AG04450 (cell line): ENCODE measurements at places on chromosomes 11 and 22.

DNA sequence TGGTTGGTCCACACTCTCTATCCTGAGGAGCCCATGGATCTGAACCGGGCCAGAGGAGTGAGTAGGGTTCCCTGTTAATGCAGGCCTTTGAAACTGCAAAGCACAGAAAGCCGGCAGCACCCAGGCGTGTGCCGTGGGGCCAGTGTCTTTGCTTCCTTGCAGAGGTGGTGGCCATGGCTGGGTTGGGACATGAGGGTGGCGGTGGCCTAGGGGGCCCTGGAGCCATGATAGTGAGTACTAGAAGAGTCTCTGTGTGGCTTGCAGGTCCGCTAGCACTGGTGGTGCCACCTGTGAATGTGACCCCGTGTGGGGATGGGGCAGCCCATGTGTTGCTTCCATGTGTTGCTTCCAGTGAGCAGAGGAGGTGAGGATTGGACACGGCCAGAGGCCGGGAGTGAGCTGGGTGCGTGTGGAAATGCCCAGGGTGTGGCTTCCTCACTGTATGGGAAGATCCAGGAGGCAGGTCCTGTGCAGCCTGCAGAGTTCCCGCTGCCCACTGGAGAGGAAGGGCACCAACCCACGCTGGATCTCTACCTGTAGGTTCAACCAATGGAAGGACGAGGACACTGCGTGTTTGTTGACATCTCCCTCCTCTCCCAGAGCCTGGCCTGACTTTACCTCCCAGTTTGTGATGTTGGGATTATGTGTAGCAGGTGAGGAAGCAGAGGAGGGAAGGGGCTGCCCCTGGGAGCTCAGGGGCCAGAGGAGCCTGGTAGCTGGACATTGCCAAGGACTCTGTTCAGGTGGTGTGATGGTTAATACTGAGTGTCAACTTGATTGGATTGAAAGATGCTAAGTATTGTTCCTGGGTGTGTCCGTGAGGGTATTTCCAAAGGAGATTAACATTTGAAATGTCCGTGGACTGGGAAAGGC is 796.6 kb downstream of the TBC1D22A start:
- no peak for DNase-seq

- DNase-seq, result no peak
These were observed 107.8 kb upstream of the CHORDC1 start for GRCh38 chr11:90330632-90331031.

DNA sequence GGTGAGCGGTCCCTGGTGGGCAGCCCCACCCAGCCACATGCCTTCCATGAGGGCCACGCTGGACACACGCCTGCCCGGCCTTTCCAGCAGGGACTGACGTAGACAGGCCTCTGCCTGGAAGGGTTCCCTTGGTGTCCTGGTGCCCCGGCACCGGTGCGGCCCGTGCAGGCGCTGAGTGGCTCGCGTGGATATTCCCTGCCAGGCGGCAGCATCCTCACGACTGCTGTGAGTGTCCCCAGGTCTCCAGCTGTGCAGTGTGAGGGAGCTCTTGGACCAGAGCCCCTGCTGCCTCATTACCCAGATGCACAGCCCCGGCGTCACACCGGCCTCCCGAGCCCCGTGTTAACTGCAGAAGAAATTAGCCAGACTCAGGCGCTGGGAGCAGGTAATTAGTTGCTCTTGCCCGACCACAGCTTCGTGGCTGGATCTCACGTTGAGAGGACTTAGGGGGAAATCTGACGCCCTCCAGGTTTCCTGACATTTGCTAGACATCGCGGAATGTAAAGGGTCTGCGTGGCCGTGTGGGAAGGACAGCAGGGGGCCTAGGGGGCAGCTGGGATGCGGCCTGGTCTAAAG is 1196.3 kb downstream of the BRD1 start:
- no peak for DNase-seq

DNA sequence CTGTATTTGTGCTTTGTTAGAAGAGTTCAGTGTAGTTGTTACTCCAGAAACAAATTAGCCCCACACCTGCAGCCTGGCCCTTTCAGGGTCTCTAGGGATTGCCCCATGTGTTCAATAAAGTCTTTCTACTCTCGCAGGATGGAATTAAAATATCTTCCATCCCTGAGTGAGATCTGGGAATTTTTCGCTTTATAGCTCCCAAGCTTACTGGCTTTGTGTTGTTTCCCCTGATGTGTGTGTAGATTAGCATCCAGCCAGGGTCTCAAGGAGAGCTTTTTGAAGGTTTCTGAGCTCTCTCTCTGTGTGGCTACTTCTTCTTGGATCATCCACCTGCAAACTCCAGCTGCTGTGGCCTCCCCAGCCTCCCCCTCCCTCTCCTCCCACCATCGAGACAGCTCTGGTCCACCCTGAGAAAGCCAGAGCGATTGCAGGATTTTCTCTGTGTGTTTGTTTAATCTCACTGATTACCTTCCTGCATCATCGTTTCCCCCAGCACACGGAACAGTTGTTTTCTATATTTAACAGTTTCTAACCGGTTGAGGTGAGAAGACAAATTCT is 553.5 kb downstream of the TBC1D22A start:
- no peak for DNase-seq

DNA sequence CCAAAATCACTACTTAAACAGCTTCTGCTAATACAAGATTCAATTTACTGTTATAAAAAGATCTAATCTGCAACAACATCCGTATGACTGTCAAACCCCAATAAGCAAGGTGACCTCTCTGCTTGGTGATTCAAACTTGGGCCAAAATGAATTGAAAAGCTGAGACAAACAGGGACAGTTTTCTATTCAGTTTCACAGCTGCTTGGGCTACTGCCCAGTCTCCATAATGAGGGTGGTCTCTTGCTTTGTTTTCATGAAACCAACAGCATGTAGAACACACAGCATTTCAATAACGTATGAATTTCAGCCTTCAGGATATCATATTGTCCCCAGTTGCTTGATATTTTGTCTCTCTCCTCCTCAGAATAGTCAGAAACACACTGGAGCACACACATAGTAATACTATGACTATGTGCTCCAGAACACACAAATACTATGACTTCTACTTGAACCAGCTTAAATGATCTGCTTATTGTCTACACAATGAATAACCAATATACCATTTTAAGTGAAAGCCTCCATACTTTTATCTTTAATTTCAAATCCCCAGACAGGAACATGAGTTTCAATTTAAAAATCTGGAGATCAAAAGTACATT is 285.0 kb downstream of the TTC28 start:
- DNase-seq, result no peak

DNA sequence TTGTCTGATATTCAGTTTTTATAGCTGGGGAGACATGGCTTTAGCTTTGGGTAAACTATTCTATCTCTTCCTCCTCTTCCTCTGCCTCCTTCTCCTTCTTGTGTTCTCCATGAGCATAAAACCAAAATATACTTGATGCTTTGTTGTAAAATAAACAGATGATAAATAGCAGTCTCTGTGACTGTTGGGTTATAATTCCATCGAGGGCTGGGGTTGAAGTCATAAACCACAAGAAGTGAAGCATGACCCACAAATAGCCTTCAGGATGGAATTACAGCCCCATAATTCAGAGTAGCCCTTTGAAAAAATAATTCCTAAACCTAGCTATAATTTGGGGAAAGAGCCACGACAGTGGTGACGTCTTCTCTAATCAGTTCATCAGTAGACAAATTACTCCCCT is 177.7 kb downstream of the SNX19 start:
- no peak for DNase-seq

DNA sequence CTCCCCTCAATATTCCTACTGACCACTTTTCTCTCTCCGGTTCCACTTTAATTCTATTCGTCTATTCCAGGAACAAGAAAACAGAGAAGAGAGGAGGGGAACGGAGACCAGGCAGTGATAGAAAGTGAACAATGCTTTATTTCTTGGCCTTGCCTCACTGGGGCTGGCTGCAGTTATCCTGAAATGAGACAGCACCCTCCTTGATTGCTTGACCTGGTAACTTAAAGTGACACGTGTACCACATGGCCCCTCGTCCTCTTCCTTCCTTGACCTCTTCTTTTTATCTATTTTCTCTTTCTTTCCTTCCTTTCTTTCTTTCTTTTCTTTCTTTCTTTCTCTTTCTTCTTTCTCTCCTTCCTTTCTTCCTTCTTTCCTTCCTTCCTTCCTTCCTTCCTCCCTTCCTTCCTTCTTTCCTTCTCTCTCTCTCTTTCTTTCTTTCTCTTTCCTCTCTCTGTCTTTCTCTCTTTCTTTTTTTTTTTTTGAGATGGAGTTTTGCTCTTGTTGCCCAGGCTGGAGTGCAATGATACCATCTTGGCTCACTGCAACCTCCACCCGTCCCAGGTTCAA is 52.8 kb upstream of the CLMP start:
- no peak for DNase-seq

- DNase-seq, result no peak
These were observed 60.9 kb downstream of the ENTHD1 start for GRCh38 chr22:39832627-39833074.

- no peak for DNase-seq
These were observed 56.4 kb upstream of the LMO1 start for GRCh38 chr11:8320076-8320475.

GRCh38 chr22:49100316-49100715 is 727.4 kb downstream of the BRD1 start:
- no peak for DNase-seq

DNA sequence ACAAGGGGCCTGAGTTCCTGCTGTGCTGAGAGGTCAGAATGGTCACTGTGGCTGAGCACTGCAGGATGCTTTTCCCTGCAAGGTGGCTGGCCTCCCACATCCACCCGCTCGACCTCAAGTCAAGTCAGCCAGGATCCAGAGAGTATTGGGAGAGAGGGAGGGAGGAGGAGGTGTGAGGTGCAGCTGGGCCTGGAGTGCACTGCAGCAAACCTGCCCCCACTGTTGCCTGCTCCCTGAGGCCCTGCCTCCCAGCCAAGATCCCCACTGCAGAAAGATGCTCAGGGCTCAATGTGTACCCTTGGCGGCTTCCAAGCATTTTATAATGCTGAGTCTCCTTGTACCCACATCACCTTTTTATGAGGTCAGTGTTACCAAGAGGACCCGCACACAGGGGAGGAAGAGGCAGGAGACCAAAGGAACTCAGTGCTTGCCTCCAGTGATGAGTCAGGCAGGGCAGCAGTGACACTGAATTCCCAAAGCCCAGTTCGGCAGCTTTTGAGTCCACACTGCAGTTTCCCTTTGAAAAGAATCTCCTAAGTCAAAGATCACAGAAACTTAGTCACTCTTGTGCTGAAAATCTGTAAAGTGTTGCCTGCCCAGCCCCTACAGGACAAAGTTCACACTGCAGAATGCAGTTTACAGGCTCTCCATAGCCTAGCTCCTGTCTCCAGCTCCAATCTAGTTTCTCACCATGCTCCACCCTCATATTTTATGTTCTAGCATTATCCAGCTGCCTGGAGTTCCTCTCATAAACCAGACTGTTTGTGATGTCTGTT is 3.1 kb downstream of the ENDOD1 start:
- no peak for DNase-seq

GRCh38 chr11:17767301-17767885 is 32.8 kb downstream of the KCNC1 start:
- no peak for DNase-seq

DNA sequence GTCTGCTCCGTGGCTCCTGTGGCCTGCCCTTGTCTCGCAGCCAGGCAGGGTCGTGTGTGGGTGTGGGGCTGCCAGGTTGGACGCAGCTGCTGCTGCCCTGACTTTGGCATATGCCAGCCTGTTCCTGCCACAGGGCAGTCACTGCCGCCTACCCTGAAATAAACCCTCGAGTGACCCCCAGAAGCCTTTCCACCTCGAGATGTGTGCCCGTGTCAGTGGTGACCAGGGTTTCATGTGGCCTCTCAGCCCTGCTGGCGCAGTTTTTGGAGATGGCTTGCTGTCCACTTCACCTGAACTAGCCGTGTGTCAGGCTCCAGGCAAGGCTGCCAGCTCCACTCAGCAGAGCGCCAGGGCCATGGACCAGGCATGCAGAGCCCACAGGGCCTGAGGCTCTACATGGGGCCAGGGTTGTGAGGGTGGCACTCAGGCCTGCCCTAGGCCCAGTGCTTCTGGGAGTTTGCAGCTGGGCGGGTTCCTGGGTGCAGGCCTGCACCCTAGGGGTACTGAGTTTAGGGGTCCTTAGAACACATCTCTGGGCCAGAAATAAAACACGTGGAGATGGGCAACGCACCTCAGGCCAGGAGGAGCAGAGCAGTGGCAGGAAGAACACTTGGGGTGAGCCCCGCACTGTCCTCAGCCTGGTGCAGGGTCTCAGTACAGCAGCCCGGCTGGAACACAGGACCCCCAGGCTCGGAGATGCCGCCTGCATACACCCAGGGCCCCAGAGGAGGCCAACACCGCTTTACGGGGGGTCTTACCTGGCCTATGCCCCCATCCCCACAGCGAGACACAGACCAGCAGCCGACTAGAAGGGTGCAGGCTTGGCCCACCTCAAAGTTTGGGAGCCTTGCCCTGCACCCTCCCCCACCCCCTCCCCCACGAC is 8.8 kb upstream of the PANX2 start:
- no peak for DNase-seq

GRCh38 chr11:119800171-119800570 is 71.2 kb upstream of the NECTIN1 start:
- no peak for DNase-seq

- no peak for DNase-seq
These were observed 484.9 kb downstream of the BUD13 start for GRCh38 chr11:116287866-116288265.

- DNase-seq, result no peak
These were observed 165.1 kb downstream of the MSANTD4 start for GRCh38 chr11:105856954-105857353.

- DNase-seq, result no peak
These were observed 57.3 kb downstream of the CD82 start for GRCh38 chr11:44622721-44623258.

DNA sequence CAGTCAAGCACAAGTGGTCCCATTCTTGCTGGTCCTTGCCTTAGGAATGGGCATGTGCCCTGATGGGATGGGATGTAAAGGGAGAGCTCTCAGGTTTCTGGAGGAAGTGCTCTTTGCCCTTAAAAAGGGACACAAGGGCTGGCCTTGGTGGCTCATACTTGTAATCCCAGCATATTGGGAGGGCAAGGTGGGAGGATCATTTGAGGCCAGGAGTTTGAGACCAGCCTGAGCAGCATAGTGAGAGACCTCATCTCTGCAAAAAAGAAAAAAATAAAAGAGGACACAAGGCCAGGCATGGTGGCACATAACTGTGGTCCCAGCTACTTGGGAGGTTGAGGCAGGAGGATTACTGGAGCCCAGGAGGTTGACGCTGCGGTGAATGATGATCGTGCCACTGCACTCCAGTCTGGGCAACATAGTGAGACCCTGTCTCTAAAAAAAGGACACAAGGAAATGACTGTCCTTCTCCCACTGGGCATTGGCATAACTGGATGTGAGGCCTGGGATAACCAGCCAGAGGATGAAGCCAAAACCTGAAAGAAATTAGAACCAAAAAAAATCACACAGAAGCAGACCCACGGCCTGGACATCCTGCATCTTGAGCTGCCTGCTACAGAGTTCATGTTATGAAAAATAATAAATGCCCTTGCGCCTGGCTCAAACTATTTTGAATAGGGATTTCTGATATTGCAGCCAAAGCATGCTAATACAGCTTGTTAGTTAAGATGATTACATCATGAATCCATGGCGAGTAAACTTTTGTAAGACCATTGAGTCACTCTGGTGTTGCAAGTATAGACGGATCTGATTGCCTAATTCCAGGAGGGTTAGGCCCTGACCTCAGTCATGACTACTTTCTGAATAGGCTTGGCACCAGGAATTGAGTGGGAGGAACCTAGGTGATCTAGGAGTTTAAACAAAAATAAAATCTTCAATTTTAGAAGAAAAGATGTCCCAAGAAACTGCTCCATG is 12.9 kb upstream of the CRKL start:
- peak; percentile 91 for DNase-seq
